ENCODE measurements at places on chromosomes 11 and 22.

- no peak for DNase-seq
Measured at GRCh38 chr22:36374603-36375024, 13.2 kb downstream of the MYH9 start.

DNA sequence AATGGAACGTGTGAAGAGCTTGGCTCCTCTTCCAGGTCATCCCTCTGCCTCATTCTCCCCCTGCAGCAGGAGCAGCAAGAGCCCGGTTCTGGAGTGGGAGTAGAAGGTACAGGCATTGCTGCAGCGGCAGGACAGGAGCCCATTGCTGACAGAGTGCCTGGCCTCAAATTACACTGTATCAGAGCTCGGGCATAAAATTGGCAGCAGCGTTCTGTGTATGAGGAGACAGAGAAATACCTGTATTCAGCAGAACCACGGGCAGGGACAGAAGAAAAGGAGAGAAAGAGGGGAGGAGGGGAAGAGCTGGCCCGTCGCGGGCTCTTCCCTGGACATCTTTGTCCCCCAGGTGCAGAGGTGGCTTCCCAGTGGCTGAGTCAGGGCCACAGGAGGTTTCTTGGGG is 2.6 kb upstream of the NCF4 start:
- DNase-seq, result no peak

DNA sequence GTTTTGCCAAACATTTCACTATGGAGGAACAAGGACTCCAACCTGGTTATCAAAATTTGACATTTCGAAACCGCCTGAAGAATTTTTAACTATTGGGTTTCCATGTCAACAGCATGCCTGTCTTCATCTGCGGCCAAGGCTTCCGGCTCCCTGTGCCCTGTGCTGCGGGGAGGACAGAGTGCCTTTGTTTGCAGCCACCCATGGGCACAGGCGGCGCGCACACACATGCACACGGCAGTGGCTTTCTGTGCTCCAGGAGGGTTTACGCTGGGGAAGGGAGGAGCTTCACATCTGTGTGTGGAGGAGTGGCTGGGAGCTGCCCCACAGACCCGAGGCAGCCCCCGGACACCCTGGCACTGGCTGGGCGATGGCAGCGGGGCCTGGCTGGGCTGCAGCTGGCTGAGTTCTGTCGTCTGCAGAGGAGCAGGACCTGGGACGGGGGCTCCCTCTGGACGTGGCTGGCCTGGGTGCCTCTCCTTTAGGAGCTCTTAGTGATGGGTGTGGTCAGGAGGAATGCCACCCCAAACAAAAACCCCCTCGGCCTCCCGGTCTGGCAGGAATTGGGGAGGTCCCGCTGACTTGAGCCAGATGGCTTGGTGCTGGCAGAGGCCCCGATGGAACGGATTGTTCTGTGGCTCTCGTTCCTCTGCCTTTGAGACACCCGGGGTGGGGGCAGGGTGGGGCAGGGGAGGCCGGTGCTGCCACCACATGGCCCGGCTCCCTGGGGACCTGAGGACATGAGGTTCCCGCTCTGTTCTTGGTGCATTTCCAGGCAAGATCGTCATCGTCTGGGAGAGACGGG is 1290.9 kb downstream of the BRD1 start:
- no peak for DNase-seq

GRCh38 chr22:44431256-44431655 is 66.8 kb downstream of the RTL6 start:
- DNase-seq, result no peak

Data from D721Med (cell line).